ENCODE measurements at places on chromosomes 5 and 9.

DNA sequence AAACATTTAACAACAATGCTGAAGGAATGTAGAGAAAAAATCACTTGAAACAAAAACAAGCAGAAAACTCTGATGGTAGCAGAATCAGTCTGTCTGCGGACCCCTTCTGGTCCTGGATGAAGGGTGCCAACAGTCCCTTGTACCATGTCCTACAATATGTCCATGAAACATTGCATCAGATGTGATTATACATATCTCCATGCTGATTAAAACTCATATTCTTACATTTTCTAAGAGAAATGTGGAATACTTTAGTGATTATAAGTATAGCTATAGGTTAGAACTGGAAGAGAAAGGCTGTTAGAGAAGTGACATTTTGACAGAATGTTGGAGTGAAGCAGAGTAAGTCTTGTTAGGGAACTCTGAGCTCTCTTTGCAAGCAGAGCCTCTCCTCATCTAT lies 286.1 kb downstream of the SH3GL2 start:
- no peak for DNase-seq

DNA sequence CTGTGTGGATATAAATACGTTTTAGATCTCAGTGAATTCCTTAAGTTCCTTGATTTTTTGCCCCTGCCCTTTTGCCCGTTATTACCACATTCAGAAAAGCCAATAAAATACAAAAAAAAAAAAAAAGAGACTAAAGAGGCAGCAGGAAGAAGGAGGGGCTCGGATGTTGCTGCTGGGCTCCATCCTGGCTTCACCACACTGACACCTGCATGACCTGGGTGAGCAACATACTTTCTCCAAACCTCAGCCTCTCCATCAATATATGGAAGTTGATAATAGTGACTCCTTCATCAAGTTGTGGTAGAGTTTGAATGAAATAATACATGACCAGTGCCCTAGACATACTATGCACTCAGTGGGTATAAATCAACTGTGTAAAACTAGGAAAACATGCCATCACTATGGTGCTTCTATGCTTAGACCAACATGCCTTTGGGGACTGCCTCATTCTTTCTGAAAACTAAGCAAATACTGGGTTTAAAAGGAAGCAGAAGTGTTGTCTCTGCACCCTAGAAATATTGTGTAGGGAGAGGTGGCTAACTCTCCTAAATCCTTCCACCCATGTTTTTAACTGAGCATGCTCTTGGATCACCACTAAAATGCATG lies 243.0 kb downstream of the PIK3R1 start:
- no peak for DNase-seq

DNA sequence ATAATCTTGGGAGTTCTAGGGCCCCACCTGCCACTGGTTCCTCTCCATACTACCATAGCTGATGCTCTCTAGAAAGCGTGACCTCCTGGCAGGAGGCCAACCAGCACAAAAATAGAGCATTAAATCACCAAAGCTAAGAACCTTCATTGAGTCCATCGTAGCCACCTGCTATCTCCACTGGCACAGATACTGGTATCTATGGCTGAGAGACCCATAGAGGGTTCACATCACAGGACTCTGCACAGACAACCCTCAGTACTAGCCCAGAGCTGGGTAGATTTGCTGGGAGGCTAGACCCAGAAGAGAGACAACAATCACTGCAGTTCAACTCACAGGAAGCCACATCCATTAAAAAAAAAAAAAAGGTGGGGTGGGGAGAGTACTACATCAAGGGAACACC lies 509.1 kb downstream of the DTWD2 start:
- DNase-seq, result no peak

DNA sequence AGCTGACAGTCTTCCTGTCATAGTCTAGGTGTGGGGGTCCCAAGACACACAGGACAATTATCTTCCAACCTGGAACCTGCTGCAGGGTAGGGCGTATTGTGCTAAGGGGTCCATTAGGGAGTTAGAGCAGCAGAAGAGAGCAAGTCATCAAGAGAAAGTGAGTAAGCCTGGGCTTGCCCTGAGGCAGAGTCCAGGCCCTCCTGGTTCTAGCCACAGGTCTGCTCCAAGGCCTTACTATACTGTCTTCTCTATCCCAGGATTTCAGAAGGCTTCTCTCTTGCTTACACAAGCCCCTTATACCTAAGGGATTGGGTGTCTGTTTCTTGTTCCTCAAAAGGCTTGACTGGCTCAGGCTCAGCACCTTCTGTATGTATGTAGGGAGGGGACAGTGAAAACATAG lies 7.7 kb downstream of the P4HA2 start:
- DNase-seq, result no peak

- no peak for DNase-seq
These were observed 933.6 kb downstream of the CDH12 start for GRCh38 chr5:21919414-21920022.

GRCh38 chr9:27925815-27926214 lies 352.5 kb upstream of the C9orf72 start:
- no peak for DNase-seq

DNA sequence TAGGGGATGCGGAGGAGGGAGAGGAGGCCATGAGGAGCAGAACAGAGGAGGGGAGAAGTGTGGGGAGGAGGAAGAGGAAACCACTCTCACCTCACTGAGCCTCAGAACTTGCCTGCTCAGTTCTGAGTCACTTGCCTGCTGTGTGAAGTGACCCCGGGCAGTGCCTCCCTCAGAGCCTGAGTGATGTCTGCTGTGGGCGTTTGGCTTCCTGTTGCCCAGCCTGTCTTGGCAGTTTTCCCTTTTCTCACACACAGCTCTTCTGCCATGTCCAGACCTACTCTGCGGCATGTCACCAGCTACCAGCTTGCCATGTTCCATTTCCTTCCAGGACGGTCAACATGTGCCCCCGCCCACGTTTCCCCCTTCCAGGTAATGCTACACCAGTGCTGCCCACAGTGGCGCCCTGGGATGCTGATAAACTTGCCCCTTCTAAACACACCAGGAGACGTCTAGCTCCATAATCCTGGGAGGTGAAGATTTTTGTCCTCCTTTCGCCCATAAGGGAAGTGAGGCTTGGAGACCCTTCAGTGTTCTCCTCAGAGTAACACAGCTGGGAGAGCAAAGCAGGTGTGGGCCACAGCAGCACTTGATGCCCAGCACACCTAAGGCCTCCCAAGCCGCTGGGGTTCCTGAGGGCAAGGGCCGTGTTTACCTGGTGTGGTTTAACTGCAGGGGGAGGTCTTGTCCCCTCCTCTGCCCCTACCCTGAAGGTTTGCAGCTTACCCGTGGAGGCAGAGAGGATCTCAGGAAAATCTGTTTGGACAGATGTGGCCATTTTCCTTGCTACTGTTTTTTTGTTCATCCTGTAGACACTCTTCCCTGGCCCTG lies 63.8 kb upstream of the RNF130 start:
- no peak for DNase-seq

DNA sequence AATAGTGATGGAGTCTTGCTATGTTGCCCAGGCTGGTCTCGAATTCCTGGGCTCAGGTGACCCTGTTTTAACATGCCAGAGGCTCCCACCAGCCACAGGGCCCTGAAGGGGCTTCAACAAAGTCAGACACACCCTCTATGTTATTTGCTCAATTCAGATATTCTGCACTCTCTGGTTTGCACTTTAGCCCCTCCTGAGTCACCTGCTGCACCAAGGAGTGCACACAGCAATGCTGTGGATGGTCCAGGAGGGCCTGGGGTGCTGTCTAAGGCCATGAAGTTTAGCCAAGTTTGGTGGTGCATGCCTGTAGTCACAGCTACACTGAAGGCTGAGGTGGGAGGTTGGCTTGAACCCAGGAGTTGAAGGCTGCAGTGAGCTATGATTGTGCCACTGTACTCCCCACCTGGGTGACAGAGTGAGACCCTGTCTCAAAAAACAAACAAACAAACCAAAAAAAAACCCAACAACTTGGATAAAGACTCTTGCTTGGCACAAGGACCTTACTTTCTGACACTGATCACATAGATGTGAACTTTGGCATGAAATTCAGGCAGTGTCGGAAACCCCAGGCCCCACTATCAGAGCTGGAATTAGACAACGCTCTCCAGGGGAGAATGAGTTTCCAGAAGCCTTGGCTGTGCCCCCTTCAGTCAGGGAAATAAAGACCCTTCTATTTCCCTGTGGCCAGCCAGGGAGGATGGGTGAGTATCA lies 39.7 kb upstream of the CDKN2AIPNL start:
- no peak for DNase-seq

DNA sequence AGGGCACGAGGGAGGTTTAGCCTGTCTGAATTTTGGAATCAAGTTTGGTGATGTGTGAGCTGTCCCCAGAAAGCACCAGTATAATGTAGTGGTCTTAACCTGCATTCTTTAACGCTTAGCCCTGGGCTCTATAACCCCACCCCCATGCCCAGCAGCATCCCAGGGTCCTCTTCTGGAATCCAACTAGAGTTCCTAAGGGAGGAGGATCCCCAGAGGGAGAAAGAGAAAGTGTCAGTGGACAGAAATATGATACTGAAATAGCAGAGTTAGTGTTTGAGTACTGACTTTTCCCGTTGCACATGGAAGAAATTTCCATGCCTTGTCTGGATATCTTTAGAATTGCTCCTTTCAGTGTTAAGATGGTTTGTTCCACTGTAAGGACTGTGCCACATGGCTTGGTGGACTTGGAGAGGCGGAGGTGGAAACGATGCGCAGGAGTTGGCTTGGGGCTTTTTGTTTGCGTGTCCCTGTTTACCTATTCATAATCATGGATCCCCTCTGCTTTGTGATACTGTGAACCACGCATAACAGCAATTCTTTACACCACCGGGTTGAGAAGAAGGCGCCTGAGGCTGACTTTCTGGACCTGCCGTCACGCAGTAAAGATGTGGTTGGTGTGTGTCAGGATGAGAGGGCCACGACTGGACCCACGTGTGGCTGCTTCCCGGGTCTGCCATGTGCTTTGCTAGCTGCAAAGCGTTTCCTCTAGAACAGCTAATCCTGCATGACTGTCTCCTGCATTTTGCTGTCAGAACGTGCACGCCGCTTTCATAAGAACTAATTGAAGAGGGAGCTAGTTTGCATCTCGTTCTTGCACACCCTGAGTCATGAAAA lies 142.3 kb downstream of the SMARCA2 start:
- DNase-seq, result no peak

DNA sequence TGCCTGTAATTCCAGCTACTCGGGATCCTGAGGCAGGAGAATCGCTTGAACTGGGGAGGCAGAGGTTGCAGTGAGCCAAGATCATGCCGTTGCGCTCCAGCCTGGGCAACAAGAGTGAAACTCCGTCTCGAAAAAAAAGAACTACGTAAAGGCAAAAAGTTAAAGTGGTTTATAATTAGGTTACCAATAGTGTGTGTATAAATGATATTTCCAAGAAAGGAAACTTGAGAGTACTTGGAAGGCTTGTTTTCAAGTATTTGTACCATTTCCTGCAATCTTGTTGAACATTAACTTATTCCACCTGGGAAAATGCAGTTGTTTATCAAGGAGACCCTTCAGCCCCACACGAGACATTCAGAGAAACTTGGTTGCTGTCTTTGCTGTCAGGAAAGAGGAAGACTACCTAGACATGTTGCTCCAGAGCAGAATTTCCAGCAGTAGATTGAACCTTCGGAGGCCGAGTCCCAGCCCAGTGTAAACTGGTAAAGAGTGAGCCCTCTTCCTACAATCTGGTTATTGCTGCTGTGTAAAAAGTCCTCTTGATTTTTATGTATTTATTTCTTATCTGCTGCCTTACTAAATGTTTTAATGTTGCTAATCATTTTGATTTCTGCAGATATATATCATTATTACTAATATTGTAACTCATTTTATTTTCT lies 30.1 kb downstream of the STXBP1 start:
- no peak for DNase-seq

DNA sequence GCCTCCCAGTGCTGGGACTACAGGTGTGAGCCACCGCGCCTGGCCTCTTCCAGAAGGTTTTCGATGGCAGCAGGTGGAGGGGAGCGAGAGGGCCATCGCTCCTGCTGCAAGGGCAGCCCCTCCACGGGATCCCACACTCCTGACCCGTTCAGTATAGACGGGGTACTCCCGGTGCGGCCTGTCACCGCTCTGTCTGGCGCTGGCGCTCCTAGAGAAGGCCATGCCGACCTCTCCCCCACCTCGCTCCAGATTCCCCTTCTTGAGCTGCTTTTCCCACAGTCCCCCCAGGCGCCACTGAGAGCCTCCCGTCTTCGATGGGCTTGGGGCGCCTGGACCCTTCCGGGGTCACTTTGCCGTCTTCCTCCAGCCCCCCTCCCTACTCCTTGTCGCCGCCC lies 4.3 kb upstream of the SQSTM1 start:
- no peak for DNase-seq

GRCh38 chr5:147731431-147732290 lies 50.9 kb downstream of the JAKMIP2 start:
- DNase-seq, result no peak

- DNase-seq, result no peak
These were observed 474.2 kb downstream of the GADD45G start for GRCh38 chr9:90078988-90079421.

DNA sequence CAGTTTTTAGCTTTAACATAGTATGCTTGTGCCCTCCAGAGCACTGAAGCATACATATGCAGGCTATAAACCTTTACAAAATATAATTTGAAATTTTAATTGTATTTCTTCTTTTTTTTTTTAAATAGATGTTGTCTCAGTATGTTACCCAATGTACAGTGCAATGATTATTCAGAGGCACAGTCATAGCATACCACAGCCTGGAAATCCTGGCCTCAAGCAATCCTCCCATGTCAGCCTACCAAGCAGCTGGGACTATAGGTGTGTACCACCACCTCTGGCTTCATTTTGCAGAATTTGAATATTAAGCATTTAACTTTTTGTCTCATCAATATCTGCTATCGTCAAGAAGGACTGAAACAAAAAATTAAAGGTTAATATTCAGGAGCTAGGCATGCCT lies 16.9 kb upstream of the ZNF782 start:
- DNase-seq, result no peak

GRCh38 chr9:134984372-134985265 lies 66.9 kb upstream of the FCN1 start:
- no peak for DNase-seq

DNA sequence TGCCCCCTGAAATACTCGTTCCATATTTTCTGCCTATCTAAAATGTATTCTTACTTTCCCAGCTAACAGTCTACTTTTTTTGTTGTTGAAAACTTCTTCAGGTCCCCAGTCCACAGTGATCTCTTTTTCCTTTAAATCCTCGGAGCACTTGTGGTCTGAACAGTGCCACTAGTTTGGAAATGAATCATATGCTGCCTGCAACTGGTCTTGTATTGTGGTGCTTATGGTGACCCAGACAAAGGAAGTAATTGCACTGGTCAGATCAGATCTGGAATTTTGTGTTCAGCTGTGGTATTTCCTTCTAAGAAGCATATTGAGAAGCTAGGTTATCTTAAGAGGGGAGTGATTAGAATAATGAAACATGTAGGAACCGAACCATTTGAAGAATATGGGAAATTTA lies 2.9 kb downstream of the UNC13B start:
- no peak for DNase-seq

GRCh38 chr5:102969641-102970040 lies 150.3 kb downstream of the GIN1 start:
- no peak for DNase-seq

All from stimulated activated CD8-positive, alpha-beta memory T cell treated with anti-CD3 and anti-CD28 coated beads, Interleukin-15, amount 100 ng/mL, for 4 hours (primary cell).